Testis (tissue), 5 donors: ENCODE measurements at places on chromosomes 2 and 18. TPM values are rescaled to one million over a fixed set of nuclear protein-coding genes. Genes with fewer than 3 reads are reported as not detected.
A peak's percentile ranks its signal among the peaks of the same experiment; 100 is the strongest.

POU3F3 gene
- total RNA-seq: 1.7 TPM

KRTCAP3 gene
- 6.8 TPM for total RNA-seq

DNA sequence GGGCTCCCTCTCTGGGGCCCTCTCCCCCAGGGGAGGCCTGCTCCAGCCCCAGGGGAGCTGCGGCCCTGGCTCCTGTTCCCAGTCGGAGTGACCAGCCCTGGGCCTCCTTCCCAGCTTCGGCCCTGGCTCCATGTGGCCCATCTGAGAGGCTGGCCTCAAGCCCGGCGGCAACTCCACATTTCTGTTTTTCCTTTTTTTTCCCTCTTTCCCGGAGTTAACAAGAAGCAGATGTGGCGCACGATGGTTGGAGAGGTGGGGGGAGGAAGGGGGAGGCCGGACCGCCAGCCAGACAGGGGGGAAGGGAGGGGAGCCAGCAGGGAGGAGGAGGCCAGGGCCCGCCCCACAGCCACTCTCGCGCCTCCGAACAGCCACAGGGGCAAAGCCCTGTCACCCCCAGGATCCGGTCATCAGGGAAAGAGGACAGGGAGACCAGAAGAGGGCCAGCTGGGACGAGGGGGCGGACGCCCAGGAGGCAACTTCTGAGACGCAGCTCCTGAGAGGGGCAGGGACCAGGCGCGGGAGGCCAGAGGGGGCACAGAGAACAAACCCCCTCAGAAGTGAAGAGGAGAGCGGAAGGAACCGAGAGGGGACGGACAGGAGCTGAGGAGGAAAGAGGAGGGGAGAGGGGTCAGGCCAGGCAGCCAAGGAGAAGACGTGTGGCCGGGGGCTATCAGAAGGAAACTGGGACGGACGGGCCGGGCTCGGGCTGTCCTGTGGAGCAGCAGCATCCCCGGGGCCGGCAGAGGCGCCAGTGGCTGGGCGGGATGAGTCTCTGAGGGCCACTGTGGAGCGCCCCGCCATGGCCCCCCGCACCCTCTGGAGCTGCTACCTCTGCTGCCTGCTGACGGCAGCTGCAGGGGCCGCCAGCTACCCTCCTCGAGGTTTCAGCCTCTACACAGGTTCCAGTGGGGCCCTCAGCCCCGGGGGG, at the start of gene EMILIN1:
Gene EMILIN1, plus strand, starts transcription at position 349 of the 928 bp plus-strand sequence. Its CDS starts 451 bp downstream, at position 800.
- peak within 1 kb of the TSS; percentile 68 for H3K4me3 ChIP-seq
- peak within 1 kb of the TSS; percentile 74 for H3K27ac ChIP-seq
- no peaks in the 10 kb centered on the region for H3K27me3 ChIP-seq
- H3K36me3 ChIP-seq: no peaks in the 10 kb centered on the region
- peak; percentile 84 for DNase-seq

CD302 gene
- 26.4 TPM for total RNA-seq

SKOR2 gene
- total RNA-seq: 1.4 TPM

GAL3ST2 gene
- total RNA-seq: 4.3 TPM

DNA sequence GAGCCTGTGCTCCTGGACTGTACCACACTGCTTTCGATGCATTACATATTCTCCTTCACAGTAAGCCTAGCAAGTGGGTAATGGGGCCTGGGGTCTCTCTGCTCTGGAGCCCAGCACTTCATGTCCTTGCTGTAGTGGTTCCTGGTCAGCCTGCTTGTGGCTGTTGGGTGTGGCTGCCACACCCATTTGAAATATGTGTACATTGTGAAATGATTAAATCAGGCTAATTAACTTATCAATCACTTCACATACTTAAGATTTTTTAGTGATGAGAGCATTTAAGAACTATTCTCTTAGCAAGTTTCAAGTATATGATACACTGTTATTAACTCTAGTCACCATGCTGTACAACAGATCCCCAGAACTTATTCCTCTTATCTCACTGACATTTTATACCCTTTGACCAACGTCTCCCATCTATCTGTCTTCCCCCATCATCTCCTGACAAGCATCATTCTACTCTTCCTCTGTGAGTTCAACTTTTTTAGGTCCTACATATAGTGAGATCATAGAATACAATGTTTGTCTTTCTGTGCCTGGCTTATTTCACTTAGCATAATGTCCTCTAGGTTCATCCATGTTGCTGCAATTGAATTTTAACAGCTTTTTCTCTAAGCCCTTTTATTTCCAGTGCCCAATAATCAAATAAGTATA, 92.1 kb downstream of the LYPD6 start:
- H3K4me3 ChIP-seq: no peak overlapping the region
- H3K4me1 ChIP-seq: no peaks in the 10 kb centered on the region
- no peak for DNase-seq
- H3K36me3 ChIP-seq: no peaks in the 10 kb centered on the region

MZT2A gene
- total RNA-seq: 113 TPM

- H3K4me1 ChIP-seq: no peaks in the 10 kb centered on the region
- no peak for DNase-seq
- H3K36me3 ChIP-seq: no peaks in the 10 kb centered on the region
- H3K27me3 ChIP-seq: no peaks in the 10 kb centered on the region
- H3K4me3 ChIP-seq: no peak overlapping the region
Observed at GRCh38 chr2:178542569-178542968, 62.3 kb downstream of the PLEKHA3 start.

SDC1 gene
- 8.7 TPM for total RNA-seq

CERS6 gene
- total RNA-seq: 71.0 TPM

BCL2 gene
- 20.8 TPM for total RNA-seq

DNA sequence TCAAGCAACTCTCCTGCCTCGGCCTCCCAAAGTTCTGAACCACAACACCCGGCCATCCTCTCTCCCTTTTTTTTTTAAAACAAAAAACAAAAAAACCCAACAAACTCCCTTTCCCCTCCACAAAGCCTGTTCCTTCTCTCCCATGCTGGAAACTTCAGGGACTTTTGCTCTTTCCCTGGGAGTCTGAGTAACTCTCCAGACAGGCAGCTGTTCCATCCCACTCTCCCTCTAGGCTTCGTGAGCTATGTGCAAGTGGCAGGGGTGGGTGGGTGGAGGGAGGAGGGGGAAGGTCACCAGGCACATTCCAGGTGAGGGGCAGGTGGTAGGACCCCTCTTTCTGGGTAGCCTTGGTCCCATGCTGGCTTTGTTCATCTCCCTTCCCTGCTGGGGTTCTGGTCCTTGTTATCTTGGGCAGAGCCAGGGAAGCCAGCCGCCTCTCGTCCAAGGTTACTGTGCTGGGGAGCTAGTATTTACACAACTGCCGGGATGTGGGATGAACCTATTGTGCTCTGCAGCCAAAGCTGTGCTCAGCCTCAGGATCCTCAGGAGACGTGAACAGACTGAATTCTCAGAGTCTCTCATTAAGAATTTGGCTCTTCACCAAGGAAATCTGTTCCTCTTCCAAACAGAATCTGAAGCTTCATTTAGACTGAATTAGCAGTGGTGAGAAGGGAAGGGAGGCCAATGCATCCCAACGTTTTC, 106.9 kb downstream of the LIPG start:
- H3K36me3 ChIP-seq: no peaks in the 10 kb centered on the region
- H3K27me3 ChIP-seq: no peaks in the 10 kb centered on the region
- peaks cover 28% of the 10 kb centered on the region for H3K4me1 ChIP-seq

DNA sequence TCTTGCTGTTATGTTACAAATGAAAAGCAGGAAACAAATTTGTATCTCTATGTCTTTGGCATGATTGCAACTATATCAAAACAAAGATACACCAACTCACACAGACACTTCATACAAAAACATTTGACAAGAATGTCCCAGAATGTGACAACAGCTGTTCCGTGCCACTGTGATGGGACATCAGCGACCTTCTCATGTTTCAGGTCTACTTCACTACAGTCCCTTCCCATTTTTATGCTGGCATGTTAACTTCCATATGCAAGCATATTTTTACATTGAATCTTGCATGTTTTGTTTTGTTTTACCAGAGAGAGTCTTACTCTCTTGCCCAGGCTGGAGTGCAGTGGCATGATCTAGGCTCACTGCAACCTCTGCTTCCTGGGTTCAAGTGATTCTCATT, 71.2 kb downstream of the STK25 start:
- H3K4me1 ChIP-seq: no peaks in the 10 kb centered on the region
- no peak for DNase-seq
- H3K27me3 ChIP-seq: no peaks in the 10 kb centered on the region
- H3K27ac ChIP-seq: no peak overlapping the region
- H3K4me3 ChIP-seq: no peak overlapping the region

DNA sequence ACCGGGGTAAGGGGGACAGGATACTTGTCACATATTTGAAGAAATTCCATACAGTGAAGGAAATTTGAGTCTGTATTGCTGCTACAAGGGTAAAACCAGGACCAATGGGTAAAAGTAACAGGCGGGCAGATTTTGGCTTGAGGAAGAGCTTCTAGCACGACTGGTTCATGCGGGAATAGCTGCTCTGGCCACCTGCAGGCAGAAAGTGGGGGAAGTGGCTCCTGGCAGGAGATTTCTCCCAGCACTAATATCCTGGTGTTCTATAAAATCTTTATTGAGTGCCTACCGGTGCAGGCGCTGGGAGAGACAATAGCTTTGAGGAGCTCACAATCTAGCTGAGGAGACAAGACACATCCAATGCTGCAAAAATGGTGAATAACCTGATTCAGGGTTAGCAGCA, 198.5 kb downstream of the LOXHD1 start:
- H3K27ac ChIP-seq: no peak overlapping the region
- H3K27me3 ChIP-seq: no peaks in the 10 kb centered on the region
- no peaks in the 10 kb centered on the region for H3K4me1 ChIP-seq
- H3K4me3 ChIP-seq: no peak overlapping the region

GRCh38 chr2:206217743-206218142, 56.7 kb upstream of the ZDBF2 start:
- no peak overlapping the region for H3K4me3 ChIP-seq
- no peak overlapping the region for H3K27ac ChIP-seq
- H3K36me3 ChIP-seq: no peaks in the 10 kb centered on the region
- H3K4me1 ChIP-seq: peaks cover 8% of the 10 kb centered on the region
- H3K27me3 ChIP-seq: no peaks in the 10 kb centered on the region

DNA sequence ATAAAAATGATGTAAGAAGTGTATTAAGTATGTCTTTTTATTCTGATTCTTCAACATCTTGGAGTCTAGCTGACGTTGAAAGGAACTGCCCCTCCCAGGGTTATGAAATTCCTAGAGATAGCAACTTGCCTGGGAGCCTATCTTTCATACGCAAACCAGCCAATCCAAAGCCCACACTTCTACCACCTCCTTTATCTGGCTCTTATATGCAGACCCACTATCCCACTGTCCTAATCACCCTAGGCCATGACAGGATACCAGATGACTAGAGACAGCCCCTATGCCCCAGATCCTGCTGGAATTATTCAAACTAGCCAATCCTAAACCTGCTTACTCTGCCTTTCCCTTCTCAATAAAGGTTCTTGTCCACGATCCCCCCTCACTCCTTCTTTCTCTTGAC, 11.8 kb upstream of the CDC42EP3 start:
- no peaks in the 10 kb centered on the region for H3K36me3 ChIP-seq
- no peaks in the 10 kb centered on the region for H3K27me3 ChIP-seq
- no peak overlapping the region for H3K4me3 ChIP-seq
- no peak overlapping the region for H3K27ac ChIP-seq
- H3K4me1 ChIP-seq: no peaks in the 10 kb centered on the region
- no peak for DNase-seq

MEIS1 gene
- total RNA-seq: 10.8 TPM

- no peaks in the 10 kb centered on the region for H3K27me3 ChIP-seq
- H3K4me1 ChIP-seq: peaks cover 4% of the 10 kb centered on the region
- no peaks in the 10 kb centered on the region for H3K36me3 ChIP-seq
- no peak overlapping the region for H3K4me3 ChIP-seq
Observed at GRCh38 chr2:54015798-54016699, 45.3 kb upstream of the PSME4 start.

DNA sequence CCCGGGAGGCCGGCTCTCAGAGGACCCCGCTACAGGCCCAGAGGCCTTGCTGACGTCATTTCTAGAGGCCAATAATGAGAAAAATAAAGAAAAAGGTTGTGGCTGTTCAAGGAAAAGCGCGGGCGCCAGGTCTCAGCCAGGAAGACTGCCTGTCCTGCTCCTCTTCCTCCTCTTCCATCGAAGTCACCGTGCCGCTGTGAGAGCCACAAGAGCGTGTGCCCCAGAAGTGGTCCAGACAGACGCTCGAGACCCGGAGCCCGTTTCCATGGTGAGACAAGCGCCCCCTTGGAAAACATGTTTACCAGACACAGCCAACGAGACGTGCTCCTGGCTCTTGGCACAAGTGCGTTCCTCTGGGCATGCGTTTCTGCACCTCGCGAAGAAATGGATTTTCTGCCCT, 210.5 kb downstream of the HDAC4 start:
- H3K4me3 ChIP-seq: no peak overlapping the region
- H3K27ac ChIP-seq: no peak overlapping the region
- no peaks in the 10 kb centered on the region for H3K36me3 ChIP-seq
- DNase-seq: no peak
- H3K27me3 ChIP-seq: no peaks in the 10 kb centered on the region

DNA sequence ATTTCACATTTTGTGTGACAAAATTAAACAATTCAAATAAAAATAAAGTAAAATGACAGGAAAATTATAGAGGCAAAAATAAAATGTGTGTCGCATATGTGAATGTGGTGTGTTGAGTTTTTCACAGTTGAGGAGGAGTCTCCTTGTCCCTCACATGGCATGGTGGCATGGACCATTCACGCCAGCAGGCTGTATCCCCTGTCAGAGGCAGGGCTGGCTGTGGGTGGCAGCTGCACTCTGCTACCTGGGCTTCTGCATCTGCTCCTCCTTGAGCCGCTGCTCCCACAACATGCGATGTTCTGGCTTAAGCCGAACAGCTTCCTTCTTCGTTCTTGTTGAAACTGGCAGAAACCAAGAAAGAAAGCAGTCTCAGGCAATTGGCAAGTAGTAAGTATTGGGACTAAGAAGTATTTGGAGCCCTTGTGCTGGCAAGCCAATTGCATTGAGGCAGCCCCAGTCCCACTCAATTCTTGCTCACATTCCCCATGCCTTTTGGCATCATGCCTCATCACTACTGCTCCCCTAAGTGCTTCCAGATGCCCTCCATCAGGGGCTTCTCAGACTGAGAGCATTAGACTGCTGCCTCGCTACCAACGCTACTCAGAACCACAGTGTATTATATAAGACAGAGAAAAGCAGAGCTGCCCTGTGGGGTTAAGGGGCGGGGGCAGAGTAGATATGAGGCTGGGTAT, 177.9 kb upstream of the NABP1 start:
- H3K27me3 ChIP-seq: no peaks in the 10 kb centered on the region
- DNase-seq: no peak
- peaks cover 7% of the 10 kb centered on the region for H3K4me1 ChIP-seq
- H3K27ac ChIP-seq: no peak overlapping the region
- H3K36me3 ChIP-seq: no peaks in the 10 kb centered on the region

C2orf66 gene
- not detected for total RNA-seq

LNPK gene
- 23.8 TPM for total RNA-seq

GRCh38 chr2:225272173-225272572, 127.3 kb upstream of the NYAP2 start:
- H3K4me1 ChIP-seq: no peaks in the 10 kb centered on the region
- H3K4me3 ChIP-seq: no peak overlapping the region
- DNase-seq: no peak
- H3K36me3 ChIP-seq: no peaks in the 10 kb centered on the region

ITGB1BP1 gene
- total RNA-seq: 31.3 TPM
